ENCODE measurements at places on chromosomes 1 and 21.

DNA sequence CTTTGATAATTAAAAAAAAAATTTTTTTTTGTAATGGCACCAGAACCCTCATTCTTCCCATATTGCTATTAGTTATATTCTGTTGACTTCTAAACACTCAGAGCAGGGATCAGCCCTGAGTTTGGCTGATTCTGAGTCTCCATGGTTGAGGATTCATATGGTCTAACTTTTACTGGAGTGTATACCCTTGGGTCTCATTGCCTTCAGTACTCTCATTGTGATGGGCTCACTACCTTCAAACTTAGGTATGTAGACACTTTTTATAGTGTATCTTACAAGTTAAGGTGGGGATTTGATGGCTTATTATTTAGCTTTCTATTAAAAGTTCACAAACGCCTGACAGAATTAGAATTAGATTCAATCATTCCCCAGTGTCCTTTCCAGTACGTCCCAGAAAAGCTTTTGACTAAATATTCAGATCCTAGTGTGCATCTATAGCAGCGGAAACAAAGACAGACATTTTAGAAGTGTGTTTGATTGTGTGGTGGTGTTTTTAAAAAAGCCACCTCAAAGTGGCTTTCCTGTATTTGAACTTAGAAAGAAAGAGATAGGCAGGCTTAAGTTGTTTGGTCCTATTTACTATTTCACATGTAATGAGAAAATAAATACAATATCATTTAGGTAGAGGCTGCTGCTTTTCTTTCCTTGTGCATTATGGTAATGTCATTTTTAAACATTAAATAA is 1.4 kb downstream of the MACF1 start:
- DNase-seq: no peak

- no peak for DNase-seq
Measured at GRCh38 chr1:211781260-211781659, 49.3 kb downstream of the LPGAT1 start.

DNA sequence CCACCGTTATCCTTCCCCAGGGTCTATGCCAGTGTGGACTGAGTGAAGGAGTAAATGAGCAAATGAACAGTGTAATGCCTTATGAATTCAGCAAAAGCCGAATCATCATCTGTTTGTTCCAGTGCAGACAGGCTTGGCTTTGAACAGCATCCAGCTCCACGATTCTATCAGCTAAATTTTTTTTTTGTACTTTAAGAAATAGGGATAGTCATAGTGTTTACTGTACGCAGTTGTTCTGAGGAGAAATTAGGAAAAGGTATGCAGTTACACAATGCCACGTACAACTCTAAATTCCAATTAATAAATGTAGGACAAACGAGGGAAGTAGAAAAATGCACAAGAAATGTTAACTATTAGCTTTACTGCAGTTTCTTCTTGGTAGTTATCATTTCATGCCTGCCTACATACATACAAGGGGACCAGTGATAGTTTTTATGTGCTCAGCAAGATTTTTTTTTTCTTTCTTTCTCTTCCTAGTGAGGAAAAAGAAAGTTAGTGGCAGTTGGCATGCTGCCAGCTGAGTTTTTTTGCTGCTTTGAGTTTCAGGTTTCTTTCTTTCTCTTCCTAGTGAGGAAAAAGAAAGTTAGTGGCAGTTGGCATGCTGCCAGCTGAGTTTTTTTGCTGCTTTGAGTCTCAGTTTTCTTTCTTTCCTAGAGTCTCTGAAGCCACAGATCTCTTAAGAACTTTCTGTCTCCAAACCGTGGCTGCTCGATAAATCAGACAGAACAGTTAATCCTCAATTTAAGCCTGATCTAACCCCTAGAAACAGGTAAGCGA is at the start of gene IFI44L:
Gene IFI44L, plus strand, starts transcription at position 646 of the 777 bp plus-strand sequence. CDS start 7,468 bp downstream, outside the sequence.
- DNase-seq: no peak

GRCh38 chr21:31191553-31191952 is 152.5 kb downstream of the TIAM1 start:
- DNase-seq: no peak

- no peak for DNase-seq
Measured at GRCh38 chr1:229603371-229604005, 22.4 kb downstream of the TAF5L start.

DNA sequence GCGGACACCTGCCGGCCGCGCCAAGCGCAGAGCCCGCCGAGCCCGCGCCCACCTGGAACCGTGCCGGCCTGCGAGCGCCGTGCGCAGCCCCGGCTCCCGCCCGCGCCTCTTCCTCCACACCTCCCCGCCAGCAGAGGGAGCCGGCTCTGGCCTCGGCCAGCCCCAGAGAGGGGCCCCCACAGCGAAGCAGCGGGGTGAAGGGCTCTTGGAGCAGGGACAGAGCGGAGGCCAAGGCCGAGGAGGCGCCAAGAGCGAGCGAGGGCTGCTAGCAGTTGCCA is 50.1 kb upstream of the KRTAP19-8 start:
- no peak for DNase-seq

- DNase-seq: no peak
Measured at GRCh38 chr1:68644504-68644903, 147.6 kb upstream of the DEPDC1 start.

GRCh38 chr1:94011129-94011528 is 101.9 kb upstream of the GCLM start:
- no peak for DNase-seq

- no peak for DNase-seq
Measured at GRCh38 chr1:24266398-24266941, 52.7 kb upstream of the GRHL3 start.

DNA sequence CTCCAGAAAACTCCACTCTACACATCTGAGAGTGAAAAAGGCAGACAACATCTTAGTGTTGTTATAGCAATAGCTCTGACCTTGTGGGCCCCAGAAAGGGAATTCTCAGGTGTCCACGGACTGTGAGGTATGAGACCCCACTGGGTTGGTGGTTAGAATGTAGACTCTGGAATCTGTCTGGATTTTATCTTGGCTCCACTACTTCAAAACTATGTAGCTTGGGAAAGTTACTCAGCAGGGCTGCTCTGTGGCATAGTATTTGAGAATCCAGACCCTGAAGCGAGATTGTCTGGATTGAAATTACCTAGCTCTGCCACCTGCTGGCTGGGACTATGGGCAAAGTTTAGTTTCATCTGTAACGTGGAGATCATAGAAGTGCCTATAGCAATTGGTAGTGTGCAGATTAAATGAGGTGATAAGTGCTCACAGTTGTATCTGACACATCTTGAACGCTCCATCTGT is 25.8 kb downstream of the PRDM2 start:
- DNase-seq: peak; percentile 82

DNA sequence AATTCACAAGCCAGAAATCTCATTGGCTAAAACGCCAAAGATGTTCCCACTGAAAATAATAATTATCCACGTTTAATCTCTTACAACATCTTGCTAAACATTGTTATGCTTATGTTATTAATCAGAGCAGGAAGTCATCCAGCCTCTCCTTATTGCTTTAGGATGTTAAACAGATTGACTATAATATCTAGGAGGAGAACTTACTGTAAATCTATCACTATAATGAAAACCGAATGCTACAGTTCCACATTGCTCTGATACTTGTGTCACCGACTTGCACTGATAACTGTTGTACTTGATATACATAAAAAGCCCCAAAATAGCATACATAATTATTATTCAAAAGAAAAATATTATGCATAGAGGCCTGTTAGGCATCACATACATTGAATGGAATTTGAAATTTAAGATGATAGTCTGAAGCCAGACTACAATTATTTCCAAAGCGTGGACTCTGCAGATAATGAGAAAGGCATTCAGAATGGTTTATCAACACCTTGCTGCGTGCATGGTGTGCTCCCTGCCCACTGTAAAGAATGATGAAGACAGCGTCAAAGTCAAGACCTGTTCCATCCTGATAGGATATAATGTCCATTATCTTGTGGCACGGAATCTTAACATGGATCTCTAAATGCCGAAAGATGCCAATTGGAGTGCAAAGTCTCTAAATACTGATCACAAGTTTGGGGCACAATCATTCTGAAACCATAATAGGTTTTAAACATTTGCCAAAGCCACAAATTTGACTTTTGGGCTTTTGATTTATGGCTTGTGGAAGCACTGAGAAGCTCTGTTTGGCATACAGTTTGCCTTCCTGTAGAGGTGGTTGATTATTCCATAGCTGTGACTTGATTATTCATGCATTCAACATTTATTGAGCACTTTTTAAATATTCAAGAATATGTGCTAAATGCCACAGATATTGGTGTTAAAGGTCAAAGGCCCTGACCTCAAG is 71.3 kb downstream of the CRB1 start:
- DNase-seq: no peak

DNA sequence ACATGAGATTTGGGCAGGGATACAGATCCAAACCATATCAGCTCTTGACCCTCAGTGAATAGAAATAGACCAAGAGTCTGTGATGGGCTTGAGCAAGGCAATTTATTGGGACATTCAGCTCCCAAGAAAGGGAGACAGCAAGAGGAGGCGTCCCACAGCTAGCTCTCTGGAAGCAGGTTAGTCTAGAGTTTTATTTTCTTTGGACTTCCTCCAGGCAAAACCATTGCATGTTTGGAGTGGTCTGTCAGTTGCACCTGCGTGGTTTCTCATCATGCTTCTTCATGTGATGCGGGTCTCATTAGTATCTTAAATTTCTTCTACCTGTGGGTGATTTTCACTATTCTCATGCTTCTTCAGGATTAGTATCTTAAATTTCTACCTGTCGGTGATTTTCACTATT is 1530.6 kb downstream of the PLA2G4A start:
- no peak for DNase-seq

- DNase-seq: no peak
Measured at GRCh38 chr1:160020196-160020595, 11.6 kb downstream of the PIGM start.

DNA sequence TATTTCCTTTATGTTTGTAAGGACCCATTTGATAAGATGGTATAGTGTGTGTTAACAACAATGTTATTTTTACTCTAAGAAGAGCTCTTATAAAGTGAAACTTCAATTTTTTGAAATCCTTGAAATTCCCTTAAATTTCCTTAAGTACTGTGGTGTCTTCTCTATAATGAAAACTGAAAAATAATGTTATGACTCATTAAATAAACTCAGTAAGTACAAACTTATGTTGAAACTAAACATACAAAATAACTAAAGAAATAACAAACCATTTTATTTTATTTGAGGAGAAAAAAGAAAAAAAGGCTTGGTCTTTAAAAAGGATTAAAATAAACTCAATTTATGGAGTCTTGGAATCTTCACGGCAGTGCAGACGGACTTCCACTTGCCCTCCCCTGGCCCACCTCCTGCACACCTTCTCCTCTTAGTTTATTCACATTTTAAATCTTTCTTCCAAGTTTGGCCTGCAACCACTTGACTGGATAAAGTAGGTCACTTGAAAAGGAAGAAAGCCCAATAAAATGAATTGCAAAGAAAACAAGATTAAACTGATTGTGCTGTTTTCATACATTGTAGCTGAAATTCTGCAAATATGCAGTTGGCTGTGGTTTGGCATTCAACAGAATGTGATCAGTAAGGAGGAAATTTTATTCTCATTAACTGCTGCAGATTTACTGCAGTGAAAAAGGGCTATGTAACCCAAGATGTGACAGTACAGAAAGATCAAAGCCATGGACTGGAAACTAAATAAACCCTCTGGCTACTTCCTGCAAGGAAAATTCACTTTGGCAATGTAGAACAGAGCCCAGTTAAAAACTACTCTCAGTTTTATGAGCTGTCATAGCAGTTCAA is 48.5 kb upstream of the SCYL3 start:
- peak; percentile 19 for DNase-seq

GRCh38 chr1:180241716-180242544 is 11.9 kb downstream of the LHX4 start:
- DNase-seq: no peak

GRCh38 chr1:203026031-203026665 is at the start of gene PPFIA4:
PPFIA4 (plus strand) TSS chr1:203026491; CDS start chr1:203039009, 12,518 bp downstream.
- peak; percentile 88 for DNase-seq

- DNase-seq: no peak
Measured at GRCh38 chr1:107252271-107252670, 111.4 kb downstream of the NTNG1 start.

DNA sequence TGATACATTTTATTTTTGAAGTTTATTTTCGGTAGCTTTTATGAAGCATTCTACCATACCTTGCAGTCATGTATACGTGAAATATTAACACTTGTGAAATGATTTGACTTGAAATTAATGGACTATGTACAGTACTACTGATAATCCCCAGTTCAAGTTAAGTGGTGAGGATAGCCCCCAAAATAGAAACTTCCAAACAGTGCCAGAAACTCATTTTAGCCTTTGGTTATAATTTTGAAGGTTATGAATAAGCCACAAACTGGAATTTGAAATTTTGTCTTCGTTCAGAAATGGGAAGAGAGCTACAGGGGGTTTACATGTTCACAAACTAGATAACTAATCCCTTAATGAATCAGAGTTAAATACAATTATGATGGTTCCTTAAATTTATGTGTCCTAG is 1.5 kb upstream of the HNRNPU start:
- DNase-seq: no peak

GRCh38 chr1:39130325-39130724 is 74.2 kb upstream of the MACF1 start:
- DNase-seq: no peak

DNA sequence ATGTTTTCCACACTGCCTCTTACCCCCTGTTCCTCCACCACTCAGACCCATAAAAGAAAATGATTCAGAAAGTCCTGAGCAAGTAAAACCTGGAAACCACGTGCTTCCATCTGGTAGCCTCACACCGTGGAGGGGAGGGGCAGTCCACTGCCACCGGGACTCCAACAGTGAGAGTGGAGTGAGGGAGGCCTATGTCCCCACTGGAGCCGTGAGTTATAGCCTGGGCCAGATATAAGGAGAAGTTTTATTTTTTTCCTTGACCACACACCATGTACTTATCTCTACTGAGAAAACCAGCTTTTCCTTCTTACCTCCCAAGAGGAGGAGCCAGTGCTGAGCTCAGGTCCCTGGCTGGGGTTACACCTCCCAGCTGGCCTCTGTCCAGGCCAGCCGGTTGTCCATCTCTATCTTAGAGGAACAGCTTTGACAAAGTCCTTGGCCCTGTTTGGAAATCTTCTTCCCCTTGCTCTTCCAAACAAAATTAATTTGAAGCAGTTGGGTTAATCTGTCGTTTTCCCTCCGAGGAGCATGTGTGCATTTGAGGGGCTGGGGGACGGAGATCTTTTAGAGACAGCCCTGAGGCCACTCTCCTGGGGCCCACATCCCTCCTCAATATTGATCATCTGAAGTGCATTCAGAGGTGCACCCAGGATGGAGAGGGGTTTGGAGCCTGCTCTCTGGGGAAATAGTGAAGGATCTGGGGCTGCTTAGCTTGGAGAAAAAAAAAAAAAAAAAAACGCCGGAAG is 49.1 kb upstream of the SERBP1 start:
- DNase-seq: peak; percentile 28

GRCh38 chr1:41268154-41268770 is 26.2 kb upstream of the SCMH1 start:
- DNase-seq: peak; percentile 69

DNA sequence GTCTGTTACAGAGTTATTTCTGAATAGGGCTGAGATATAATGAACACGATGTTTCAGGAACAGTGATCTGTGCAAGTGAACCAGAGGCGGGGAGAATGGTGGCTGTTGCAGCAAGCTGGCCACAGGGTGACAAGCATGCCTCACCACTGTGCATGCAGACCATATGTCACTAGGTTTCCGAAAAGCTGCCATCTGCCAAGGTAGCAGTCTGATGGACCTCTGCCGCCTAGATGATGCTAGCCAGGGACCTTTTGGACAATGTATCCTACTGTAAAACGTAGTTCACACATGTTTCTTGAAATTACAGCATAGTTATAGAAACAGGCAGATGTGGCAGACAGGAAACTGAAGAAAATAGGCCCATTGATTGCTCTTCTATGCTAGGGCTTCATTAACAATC is 204.2 kb upstream of the RRP15 start:
- no peak for DNase-seq

Measured in mucosa of descending colon (tissue), 3 donors.